Endodermal cell (in vitro differentiated cells): ENCODE measurements at places on chromosomes 5 and 9. TPM values are rescaled to one million over a fixed set of nuclear protein-coding genes. Genes with fewer than 3 reads are reported as not detected.

The KCNT1 gene
- total RNA-seq: 0.07 and 0.15 TPM in 2 replicates

The LCN10 gene
- 0.36 and 1.1 TPM in 2 replicates for total RNA-seq

GRCh38 chr5:37735649-37736347 is 104.0 kb downstream of the GDNF start:
- no peaks in the 10 kb centered on the region for H3K27me3 ChIP-seq
- H3K27ac ChIP-seq: no peak overlapping the region
- no peak overlapping the region for H3K4me3 ChIP-seq
- no peak for DNase-seq
- no peaks in the 10 kb centered on the region for H3K36me3 ChIP-seq
- no peaks in the 10 kb centered on the region for H3K4me1 ChIP-seq

The PGGT1B gene
- total RNA-seq: 42.3 and 43.7 TPM in 2 replicates

DNA sequence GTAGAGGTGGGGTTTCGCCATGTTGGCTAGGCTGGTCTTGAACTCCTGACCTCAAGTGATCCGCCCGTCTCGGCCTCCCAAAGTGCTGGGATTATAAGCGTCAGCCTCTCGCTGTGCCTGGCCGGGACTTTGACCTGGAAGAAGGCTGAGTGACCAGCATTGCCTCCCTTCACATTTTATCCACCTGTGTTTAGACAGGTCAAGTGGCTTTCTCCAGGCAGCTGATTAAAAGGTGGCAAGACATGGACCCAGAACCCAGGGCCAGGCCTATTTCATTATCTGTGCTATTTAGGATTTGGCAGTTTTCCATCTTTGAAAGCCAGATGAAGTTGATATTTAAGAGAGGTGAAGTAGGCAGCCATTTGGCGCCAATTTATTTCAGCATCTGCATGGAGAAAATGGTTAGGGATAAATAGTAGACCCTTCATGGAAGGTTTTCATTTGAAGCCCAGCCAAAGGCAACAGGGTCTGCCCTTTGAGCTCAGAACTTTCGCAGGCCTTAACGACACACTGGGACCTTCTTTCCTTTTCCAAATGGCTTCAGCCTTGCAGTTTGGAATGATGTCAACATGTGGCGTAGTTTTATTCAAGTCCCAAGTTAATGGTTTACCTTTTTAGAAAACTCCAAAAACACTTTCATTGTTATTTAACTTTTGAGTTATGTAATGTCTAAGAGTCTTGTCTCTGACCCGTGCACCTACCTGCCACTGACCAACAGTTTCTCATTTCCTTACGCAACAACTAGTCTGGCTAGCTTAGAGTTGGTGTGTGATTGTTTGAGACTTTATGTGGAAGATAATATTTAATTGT is 8.4 kb downstream of the DAPK1 start:
- H3K4me1 ChIP-seq: no peaks in the 10 kb centered on the region
- no peak for DNase-seq
- peaks cover 66% of the 10 kb centered on the region for H3K36me3 ChIP-seq
- no peak overlapping the region for H3K27ac ChIP-seq

GRCh38 chr5:168207450-168208029 is 83.9 kb upstream of the WWC1 start:
- no peaks in the 10 kb centered on the region for H3K36me3 ChIP-seq
- no peak overlapping the region for H3K27ac ChIP-seq
- no peak overlapping the region for H3K4me3 ChIP-seq
- H3K27me3 ChIP-seq: no peaks in the 10 kb centered on the region
- no peaks in the 10 kb centered on the region for H3K4me1 ChIP-seq

The PRUNE2 gene
- 4.3 and 6.8 TPM in 2 replicates for total RNA-seq

DNA sequence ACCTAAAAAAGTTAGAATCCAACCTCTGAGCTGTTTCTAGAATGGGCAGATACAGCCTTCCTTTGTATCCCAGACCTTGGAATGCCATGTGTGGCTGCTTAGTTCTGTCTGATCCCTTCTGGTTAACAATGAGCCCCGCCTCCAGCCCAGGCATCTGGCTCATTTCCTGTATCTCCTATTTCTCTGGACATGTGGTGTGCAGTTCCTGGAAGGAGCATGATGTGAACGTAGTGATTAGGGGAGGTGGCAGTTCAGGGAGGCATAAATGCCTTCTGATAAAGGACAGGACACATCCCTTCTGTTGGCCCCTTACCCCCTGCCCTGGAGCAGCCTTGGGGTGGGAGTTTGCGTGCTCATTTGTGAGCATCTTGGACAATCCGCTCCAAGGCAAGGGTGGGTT is 243.0 kb downstream of the ZSWIM6 start:
- H3K4me3 ChIP-seq: no peak overlapping the region
- DNase-seq: no peak
- H3K4me1 ChIP-seq: no peaks in the 10 kb centered on the region

The FSTL4 gene
- 5.4 and 5.5 TPM in 2 replicates for total RNA-seq

DNA sequence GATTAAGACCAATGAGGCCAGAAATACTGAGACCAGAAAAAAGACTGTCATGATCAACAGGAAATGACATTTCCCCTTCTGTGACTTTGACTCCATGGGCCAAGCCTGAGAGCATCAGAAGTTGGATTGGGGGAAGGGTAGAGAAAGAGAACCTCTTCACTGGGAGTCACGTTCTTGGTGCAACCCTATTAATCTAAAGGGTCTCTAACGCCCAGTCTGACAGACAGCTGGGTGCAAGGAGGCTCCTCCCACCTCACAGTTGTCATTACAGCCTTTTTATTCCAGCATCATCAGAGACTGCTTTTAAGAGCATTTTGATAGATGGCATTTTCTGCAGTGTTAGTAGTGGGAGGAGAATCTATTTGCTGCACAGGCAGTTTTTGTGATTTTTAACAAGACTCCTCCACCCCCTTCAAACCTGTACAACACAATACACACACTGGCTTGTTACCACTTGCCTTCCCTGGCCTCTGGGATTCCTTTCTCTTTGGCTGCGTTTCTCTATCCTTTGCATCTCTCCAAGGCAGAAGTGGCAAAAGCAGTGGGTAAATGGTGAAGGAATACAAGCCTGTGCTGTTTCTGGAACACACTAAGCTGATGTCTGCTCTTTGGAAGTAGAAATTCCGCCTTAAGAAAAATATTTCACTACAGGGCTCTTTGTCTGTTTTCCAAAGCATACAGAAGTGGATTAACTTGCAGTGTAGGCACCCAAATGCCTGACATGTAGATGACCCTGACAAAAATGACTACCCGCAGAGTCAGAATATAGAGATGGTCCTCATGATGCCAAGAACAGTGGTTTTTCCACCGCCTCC is 310.4 kb upstream of the ZNF608 start:
- peaks cover 14% of the 10 kb centered on the region for H3K4me1 ChIP-seq
- H3K27me3 ChIP-seq: no peaks in the 10 kb centered on the region
- H3K36me3 ChIP-seq: no peaks in the 10 kb centered on the region
- no peak overlapping the region for H3K4me3 ChIP-seq

- no peaks in the 10 kb centered on the region for H3K36me3 ChIP-seq
- no peaks in the 10 kb centered on the region for H3K27me3 ChIP-seq
- no peak for DNase-seq
- no peak overlapping the region for H3K4me3 ChIP-seq
- H3K4me1 ChIP-seq: no peaks in the 10 kb centered on the region
- H3K27ac ChIP-seq: no peak overlapping the region
These were observed 15.4 kb downstream of the TSPAN17 start for GRCh38 chr5:176662371-176663333.
